ENCODE measurements at places on chromosomes 3 and 15.

DNA sequence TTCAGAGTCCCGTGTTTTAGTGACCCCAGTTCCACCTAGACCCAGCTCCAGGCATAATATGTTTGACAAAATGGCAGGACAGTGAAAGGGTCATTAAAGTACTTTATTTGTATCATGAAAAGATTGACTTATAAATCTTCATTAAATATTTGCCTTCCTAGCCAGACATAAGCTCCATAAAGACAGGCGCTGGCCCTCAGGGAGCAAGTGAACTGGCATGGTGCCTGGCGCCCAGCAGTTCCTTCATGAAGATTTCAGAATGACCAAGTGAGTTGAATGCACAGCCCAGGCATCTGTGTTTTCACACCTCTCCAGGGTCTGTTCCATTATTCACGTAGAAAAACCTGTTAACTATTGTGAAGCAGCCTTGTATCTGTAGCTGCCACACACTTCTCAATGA, 166.2 kb downstream of the GAP43 start:
- no peak for DNase-seq

- DNase-seq, result no peak
Measured at GRCh38 chr15:95293456-95294031, 1037.0 kb upstream of the NR2F2 start.

GRCh38 chr3:149634072-149634471, 23.8 kb downstream of the WWTR1 start:
- no peak for DNase-seq

DNA sequence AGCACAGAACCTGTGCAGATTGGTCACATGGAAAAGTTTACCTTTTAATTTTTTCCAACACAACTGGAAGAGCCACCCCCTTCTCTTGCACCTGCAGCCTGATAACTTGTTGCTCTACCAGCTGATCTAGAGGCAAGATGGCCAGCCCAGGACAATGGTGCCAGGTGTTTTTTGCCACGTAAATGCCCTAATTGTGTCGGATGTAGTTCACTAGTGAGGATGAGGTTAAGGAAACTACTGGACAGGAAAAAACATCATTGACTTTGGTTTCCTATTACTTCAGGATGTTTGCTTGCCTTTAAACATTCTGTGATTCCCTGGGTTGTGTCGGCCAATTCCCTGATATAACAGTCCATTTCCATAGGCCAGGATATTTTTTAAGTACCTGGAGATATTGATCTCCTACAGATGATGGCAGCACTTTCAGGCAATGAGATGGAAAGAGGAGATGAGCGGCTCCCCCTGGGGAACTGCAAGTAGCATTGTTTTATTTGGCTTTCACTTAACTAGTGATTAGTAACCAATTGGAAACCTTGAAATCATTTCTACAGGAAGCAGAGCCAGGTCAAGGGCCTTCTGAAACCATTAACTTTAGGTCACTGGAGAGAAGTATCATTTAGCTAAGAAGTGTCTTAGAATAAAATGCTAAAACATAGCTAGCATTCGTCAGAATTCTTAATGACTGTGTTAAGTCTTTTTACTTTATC, 72.5 kb downstream of the OSBPL10 start:
- no peak for DNase-seq

GRCh38 chr15:88511161-88511560, 35.3 kb downstream of the DET1 start:
- DNase-seq, result no peak

DNA sequence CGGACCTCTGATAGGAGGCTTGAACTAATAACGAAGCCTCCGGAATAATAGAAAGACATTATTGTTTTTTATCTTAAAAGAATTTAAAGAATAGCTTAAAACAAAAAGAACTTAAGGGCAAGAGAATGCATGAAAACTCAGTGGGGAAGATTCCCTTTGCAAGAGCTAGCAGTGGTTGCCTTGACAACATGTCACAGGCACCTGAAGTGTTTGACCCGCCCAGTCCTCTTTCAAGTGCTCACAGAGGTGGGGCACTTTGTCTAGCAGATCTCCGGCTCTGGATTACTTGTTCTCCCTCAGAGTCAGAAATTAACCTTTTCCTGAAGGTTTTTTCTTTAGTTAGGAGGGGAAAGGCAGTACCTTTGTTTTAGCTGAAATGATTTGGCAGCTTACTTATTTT, 37.8 kb downstream of the LARS2 start:
- DNase-seq, result no peak

- no peak for DNase-seq
Measured at GRCh38 chr3:52314489-52314888, 1.6 kb upstream of the DNAH1 start.

- no peak for DNase-seq
Measured at GRCh38 chr3:87267953-87268645, 8.3 kb downstream of the POU1F1 start.
